Psoas muscle (tissue), 8 donors: ENCODE measurements at places on chromosomes 12 and 14.

DNA sequence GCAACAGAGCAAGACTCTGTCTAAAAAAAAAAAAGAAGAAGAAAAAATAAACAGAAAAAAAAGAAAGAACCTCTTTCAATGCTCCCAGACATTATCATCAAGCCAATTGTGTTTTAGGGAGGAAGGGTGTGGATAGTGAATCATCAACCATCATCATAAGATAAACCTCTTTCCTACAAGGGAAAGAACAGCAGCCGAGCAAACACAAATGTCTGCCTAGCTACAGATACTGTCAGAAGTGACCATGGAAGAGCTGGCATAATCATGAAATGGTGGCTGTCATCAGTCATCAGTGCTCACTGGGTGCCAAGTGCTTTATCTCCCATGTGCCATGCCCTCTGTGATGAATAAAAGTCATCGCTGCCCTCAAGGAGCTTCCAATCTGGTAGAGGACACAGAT lies 46.6 kb downstream of the SLC17A8 start:
- DNase-seq = no peak
- H3K4me3 ChIP-seq = no peak overlapping the region
- no peaks in the 10 kb centered on the region for H3K36me3 ChIP-seq

DNA sequence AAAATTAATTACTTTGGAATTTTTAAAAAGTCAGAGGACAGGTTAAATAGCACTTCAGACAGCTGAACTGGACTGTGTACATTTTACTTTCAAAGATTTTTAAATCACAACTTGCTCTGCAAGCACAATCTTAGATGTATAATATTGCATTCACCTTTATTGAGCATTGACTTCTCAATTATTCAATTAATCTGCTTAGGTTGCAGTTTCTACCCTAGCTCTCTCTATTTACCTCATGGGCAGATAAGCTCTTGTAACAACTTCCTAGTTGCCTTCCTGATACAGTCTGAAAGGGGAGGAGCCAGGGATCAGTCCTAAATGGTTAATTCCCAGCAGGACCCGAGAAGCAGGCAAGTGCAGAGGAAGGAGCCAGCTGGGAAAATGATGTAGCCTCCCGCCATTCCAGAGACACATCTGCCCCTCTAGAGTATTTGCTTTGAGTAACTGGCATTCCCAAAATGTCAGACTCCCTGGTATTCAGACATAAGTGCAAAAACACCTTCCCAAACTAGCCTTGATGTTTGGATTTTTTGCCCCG lies 302.8 kb downstream of the GALC start:
- H3K36me3 ChIP-seq = no peaks in the 10 kb centered on the region
- H3K4me1 ChIP-seq = no peaks in the 10 kb centered on the region
- no peaks in the 10 kb centered on the region for H3K27me3 ChIP-seq
- no peak overlapping the region for H3K27ac ChIP-seq
- no peak overlapping the region for H3K4me3 ChIP-seq

DNA sequence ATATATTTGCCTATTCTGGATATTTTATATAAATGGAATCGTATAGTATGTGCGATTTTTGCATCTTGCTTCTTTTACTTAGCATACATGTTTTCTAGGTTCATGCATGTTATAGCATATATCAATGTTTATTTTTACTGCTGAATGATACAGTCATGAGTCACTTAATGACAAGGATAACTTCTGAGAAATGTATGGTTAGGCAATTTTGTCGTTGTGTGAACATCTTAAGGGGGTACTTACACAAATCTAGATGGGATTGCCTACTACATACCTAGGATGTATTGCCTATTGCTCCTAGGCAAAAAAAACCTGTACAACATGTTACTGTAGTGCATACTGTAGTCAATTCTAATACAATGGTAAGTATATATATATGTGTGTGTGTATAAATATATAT lies 8.8 kb downstream of the USP15 start:
- no peak for DNase-seq
- H3K27me3 ChIP-seq = no peaks in the 10 kb centered on the region
- H3K36me3 ChIP-seq = no peaks in the 10 kb centered on the region
- no peak overlapping the region for H3K27ac ChIP-seq
- peaks cover 94% of the 10 kb centered on the region for H3K4me1 ChIP-seq
- no peak overlapping the region for H3K4me3 ChIP-seq

- no peaks in the 10 kb centered on the region for H3K27me3 ChIP-seq
- H3K4me3 ChIP-seq = peak overlapping the region; percentile 91
- H3K27ac ChIP-seq = peak overlapping the region; percentile 32
- H3K4me1 ChIP-seq = peaks cover 62% of the 10 kb centered on the region
These were observed 3.0 kb downstream of the NUAK1 start for GRCh38 chr12:106135781-106136180.

DNA sequence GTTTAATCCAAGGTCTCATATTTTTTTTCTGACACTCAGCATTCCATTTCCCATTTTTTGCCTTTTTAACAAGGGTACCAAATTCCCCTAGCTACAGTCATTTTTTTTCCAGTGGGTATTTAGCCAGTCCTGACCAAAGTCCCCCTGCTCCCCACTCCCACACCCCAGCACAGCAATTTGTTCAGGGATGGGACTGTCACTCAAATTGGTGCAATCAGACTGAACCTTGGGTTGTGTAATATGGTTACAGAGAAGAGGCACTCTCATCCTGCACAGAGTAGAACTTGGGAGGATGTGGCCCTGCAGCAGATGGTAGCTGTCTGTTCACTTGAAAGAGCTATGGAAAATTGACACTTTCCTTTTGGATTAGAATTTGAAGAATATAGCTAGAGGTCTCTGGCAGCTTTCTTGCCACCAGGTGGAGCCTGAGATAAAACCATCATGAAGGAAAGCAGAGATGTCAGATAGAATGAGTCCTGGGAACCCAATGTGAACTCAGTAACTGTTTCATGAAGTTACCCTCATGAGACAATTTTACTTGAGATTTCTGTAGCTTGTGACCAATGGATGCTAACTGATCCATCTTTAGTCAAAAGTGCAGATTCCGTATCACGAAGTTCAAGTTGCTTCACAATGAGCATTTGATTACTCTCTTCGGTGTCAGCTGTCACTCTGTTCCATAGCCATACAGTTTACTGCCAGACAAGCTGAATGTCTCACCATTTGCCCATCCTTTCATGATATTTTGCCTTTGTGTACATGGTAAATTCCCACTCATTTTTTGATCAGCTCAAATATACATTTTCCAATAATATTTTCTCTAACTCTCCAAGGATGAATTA lies 394.0 kb upstream of the SYT1 start:
- no peaks in the 10 kb centered on the region for H3K4me1 ChIP-seq
- no peaks in the 10 kb centered on the region for H3K27me3 ChIP-seq
- H3K36me3 ChIP-seq = no peaks in the 10 kb centered on the region
- no peak for DNase-seq
- H3K4me3 ChIP-seq = no peak overlapping the region
- H3K27ac ChIP-seq = no peak overlapping the region

- peak overlapping the region; percentile 59 for H3K27ac ChIP-seq
- H3K4me3 ChIP-seq = no peak overlapping the region
- no peak for DNase-seq
- H3K4me1 ChIP-seq = peaks cover 35% of the 10 kb centered on the region
- H3K36me3 ChIP-seq = no peaks in the 10 kb centered on the region
These were observed 116.6 kb downstream of the ETV6 start for GRCh38 chr12:11765817-11766794.

DNA sequence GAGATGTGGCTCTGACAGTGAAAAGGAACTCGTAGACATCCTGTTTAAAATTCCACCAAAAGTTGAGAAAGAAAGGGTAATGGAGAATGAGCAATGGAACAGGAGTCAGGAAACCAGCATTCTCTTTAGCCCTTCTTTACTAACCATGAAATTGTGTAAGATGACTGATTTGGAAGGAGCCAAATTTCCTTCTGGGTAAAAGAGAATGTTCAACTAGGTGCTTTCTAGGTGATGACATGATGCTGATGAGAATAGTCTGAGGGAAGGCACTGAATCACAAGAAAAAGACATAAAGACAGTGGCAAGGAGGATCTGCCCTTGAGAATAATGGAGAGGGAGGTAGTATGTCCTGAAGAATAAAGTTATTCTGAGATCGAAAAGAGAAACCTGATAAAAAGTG lies 2.2 kb downstream of the TSHR start:
- H3K27ac ChIP-seq = no peak overlapping the region
- peaks cover 5% of the 10 kb centered on the region for H3K4me1 ChIP-seq
- DNase-seq = no peak
- H3K4me3 ChIP-seq = no peak overlapping the region

- H3K36me3 ChIP-seq = no peaks in the 10 kb centered on the region
- no peaks in the 10 kb centered on the region for H3K4me1 ChIP-seq
- DNase-seq = no peak
- H3K27ac ChIP-seq = no peak overlapping the region
- H3K4me3 ChIP-seq = no peak overlapping the region
These were observed 37.7 kb downstream of the SPATS2 start for GRCh38 chr12:49404956-49405355.

- H3K4me3 ChIP-seq = no peak overlapping the region
- no peak for DNase-seq
- H3K36me3 ChIP-seq = no peaks in the 10 kb centered on the region
- H3K27me3 ChIP-seq = no peaks in the 10 kb centered on the region
- no peaks in the 10 kb centered on the region for H3K4me1 ChIP-seq
- no peak overlapping the region for H3K27ac ChIP-seq
These were observed 61.1 kb downstream of the RPS6KA5 start for GRCh38 chr14:90999299-90999698.

- no peak overlapping the region for H3K4me3 ChIP-seq
- no peaks in the 10 kb centered on the region for H3K27me3 ChIP-seq
- H3K36me3 ChIP-seq = no peaks in the 10 kb centered on the region
- peak overlapping the region; percentile 36 for H3K27ac ChIP-seq
These were observed 353.4 kb downstream of the KCNH5 start for GRCh38 chr14:62691647-62692489.

- no peaks in the 10 kb centered on the region for H3K4me1 ChIP-seq
- no peak overlapping the region for H3K4me3 ChIP-seq
- H3K36me3 ChIP-seq = no peaks in the 10 kb centered on the region
- H3K27ac ChIP-seq = no peak overlapping the region
- DNase-seq = no peak
These were observed 151.5 kb upstream of the GSC start for GRCh38 chr14:94921456-94921855.

- H3K4me3 ChIP-seq = no peak overlapping the region
- H3K27ac ChIP-seq = no peak overlapping the region
- no peaks in the 10 kb centered on the region for H3K36me3 ChIP-seq
- no peaks in the 10 kb centered on the region for H3K4me1 ChIP-seq
- no peaks in the 10 kb centered on the region for H3K27me3 ChIP-seq
These were observed 291.1 kb upstream of the RTL1 start for GRCh38 chr14:101194373-101195308.

GRCh38 chr12:75170640-75171185 lies 38.9 kb downstream of the KCNC2 start:
- H3K36me3 ChIP-seq = no peaks in the 10 kb centered on the region
- no peak overlapping the region for H3K27ac ChIP-seq
- no peak for DNase-seq
- no peak overlapping the region for H3K4me3 ChIP-seq
- H3K27me3 ChIP-seq = peaks cover 4% of the 10 kb centered on the region

GRCh38 chr14:104953896-104954656 lies 24.1 kb downstream of the AHNAK2 start:
- peak; percentile 36 for DNase-seq
- no peaks in the 10 kb centered on the region for H3K36me3 ChIP-seq
- no peak overlapping the region for H3K4me3 ChIP-seq
- H3K27ac ChIP-seq = no peak overlapping the region

- no peak for DNase-seq
- no peak overlapping the region for H3K4me3 ChIP-seq
These were observed 6.8 kb upstream of the LEMD3 start for GRCh38 chr12:65162609-65163008.

DNA sequence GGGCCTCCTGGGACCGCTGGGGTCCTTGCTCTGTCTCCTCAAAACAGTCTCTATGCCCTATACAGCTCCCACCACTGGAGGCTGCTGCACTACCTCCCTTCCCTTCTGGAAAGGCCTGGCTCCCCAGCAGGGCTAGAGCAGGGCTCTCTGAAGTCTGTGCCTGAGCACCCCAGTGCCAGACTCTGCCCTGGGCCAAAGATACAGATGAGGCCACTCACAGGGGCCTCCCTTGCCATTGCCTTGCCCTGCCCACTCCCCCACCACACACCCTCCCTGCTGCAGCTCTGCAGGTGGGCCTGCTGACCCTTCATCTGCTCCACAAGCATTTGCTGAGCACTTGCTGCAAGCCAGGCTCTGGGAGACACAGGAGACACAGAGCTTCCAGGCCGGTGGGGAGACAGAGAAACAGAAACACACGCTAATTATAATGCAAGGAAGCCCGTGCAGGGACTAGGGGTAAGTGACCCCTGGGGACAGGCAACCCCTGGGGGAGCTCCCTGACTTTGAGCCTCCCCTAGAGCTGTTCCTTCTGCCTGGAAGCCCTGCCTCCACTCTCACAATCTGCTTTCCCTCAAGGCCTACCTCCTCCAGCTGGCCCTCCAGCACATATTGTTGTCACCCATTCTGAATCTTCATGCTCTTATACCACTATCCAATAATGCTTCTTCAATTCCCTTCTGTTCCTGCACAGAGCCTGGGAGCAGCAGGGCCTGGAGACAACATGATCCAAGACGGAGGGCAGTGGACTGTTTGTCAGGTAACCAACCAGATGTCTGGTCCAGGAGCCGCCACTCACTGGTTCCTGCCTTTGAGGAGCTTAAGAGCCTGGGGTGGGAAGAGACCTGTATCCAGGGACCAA lies 32.6 kb upstream of the PNMA1 start:
- peaks cover 97% of the 10 kb centered on the region for H3K4me1 ChIP-seq
- H3K4me3 ChIP-seq = no peak overlapping the region
- H3K36me3 ChIP-seq = no peaks in the 10 kb centered on the region
- H3K27me3 ChIP-seq = no peaks in the 10 kb centered on the region
- peak overlapping the region; percentile 80 for H3K27ac ChIP-seq

DNA sequence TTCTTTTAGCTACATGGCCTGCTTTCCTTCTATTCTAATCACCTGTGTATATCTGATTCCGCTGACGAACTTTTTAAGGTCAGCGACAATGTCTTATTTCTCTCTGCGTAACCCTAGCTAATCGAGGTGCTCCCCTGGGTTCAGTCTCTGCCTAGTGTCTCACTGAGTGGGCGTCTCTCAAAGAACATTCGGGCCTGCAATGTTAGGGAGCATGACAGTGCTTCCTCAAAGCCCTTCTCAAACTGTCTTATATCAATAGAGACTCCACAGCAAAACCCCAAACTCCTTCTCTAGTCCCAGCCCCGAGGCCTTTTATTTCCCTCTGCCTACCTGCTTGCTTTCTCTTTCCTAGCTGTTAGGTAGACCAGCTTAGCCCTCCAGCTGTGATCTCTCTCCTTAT lies 13.7 kb upstream of the RPS6KL1 start:
- H3K4me1 ChIP-seq = peaks cover 62% of the 10 kb centered on the region
- H3K27ac ChIP-seq = no peak overlapping the region
- H3K36me3 ChIP-seq = no peaks in the 10 kb centered on the region
- no peaks in the 10 kb centered on the region for H3K27me3 ChIP-seq
- no peak for DNase-seq
- no peak overlapping the region for H3K4me3 ChIP-seq

- H3K4me3 ChIP-seq = no peak overlapping the region
- no peak overlapping the region for H3K27ac ChIP-seq
- H3K4me1 ChIP-seq = no peaks in the 10 kb centered on the region
- H3K27me3 ChIP-seq = no peaks in the 10 kb centered on the region
These were observed 33.7 kb downstream of the PAH start for GRCh38 chr12:102883204-102883799.

- H3K36me3 ChIP-seq = no peaks in the 10 kb centered on the region
- DNase-seq = no peak
- peak overlapping the region; percentile 12 for H3K4me3 ChIP-seq
- H3K27ac ChIP-seq = peak overlapping the region; percentile 82
These were observed 27.7 kb downstream of the DUSP16 start for GRCh38 chr12:12534975-12535374.
